Left lobe of liver (tissue), 2 donors: ENCODE measurements at places on chromosomes 6 and 20.

DNA sequence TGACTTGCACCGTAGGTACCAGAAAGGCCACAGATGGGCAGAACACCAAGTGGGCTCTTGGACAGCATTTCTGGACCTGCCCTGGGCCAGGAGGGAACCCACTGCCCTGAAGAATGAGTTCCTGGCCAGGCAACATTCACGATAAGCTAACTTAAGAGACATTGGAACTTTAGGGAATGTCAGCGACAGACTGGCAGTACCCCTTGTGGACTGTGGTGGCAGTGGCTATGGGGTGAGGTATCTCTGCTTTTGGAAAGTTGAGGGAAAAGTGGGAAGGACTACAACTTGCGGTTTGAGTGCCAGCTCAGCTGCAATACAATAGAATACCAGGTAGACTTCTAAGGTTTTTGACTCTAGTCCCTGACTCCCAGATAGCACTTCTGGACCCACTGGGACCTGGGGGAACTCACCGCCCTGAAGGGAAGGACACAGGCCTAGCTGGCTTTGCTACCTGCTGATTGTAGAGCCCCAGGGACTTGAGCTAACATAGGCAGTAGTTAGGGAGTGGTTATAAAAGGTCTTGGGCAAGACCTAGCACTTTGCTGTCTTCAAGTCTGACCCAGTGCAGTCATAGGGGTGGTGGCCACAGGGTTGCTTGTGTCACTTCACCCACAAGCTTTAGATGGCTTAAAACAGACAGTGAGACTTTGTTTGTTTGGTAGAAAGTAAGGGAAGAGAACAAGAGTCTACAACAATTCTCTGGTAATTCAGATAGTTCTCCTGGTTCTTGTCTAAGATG lies 617.6 kb downstream of the COL12A1 start:
- no peak for DNase-seq

DNA sequence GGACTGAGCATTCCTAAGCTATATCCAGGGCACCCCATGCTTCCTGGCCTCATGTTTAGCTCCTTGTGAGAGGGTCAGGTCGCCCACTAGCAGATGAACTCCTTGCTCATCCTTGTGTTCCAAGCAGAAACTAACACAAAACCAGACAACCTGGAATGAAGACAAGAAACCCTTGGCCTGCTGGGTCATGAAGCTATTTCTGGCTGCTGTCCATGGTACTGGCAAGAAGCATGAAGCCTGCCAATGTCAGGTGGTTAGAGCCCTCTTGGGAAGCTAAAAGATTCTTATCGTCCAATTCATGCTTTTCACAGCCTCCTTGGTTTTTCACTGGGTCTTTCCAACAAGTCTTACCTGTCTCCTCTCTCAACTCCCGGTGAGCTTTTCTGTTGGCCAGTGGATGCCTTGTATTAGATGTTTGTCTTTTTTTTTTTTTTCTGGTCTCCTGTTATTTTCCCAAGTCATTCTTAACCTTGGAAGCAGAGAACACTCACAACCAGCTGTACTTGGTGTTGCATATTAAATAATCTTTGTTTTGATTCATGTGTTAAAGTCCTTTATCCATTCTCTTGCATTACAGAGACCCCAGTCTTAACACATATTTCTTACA lies 180.3 kb downstream of the ANKRD60 start:
- no peak for DNase-seq

DNA sequence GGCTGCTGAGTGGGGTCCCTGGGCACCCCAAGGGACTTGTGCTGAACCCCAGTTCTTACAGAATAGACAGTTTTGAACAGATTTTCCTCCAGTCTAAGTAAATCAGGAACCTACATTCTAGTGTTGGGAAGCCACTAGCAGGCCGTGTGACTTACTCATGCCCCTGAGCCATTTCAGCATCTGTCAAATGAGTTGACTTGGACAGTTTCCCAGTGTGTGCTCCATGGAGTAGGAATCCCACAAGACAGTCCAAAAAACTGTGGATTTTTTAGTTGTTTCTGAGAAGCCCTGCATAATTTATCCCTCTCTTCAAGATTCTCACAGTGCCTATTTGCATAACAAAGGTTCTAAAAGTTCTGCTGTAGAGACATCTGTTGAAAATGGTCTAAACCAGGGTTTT lies 2.1 kb downstream of the GABRR2 start:
- no peak for DNase-seq

DNA sequence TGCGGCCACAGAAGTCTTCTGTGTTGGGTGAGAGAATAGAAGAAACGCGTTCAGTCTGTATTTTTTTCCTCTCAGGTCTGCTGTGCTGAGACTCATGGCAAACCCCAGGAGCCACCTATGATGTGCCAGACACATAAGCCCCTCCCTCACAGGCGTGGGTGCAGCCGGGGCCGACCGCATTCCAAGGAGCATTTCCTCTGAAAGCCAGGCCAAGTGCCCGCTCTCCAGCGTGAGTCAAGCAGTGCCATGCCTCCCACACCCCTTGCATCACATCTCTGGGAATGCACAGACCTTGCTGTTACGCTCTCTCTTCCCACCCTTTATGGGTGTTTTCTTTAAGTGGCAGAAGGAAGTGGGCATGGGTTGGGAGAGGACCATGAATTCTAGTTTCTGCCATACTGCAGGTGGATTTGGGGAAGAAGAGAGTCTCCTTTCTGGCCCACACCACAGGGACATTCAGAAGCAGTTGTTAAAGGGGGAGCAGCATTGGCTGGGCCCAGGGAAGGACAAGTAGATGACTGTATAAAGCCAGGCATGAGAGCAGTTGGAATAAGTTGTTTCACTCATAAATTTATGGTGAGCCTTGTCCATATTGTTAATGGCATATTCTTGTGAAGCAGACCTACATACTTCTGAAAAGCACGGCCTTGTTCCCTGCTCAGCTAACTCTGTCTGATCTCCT lies 37.1 kb upstream of the TFAP2A start:
- no peak for DNase-seq
